Kidney glomerular epithelial cell (primary cell): ENCODE measurements at places on chromosomes 12 and 14.
A peak's percentile ranks its signal among the peaks of the same experiment; 100 is the strongest.

- DNase-seq: no peak
Measured at GRCh38 chr14:81523016-81523415, 10.6 kb downstream of the SEL1L start.

DNA sequence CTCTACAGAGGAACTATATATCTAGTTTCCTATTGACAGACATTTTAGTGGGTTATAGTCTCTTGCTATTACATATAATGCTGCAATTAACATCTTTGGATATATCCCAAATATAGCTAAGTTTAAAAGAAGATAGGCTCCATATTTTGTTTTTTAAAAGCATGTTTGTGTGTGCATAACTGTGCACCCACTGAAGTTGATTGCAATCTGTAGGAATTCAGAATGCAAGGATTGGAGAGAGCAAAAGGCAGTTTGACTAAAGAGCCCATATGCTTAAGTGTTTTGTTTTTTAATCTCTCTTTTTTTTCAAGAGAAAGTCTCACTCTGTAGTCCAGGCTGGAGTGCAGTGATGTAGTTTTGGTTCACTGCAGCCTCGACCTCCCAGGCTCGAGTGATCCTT is 9.4 kb upstream of the ABCD4 start:
- no peak for DNase-seq

- DNase-seq: peak; percentile 36
Measured at GRCh38 chr12:9760699-9761418, at the start of gene CD69. CD69 (minus strand) TSS chr12:9760901; CDS start chr12:9760820, 81 bp downstream.

- DNase-seq: no peak
Measured at GRCh38 chr14:39431416-39432178, 636 bp downstream of the FBXO33 start.

DNA sequence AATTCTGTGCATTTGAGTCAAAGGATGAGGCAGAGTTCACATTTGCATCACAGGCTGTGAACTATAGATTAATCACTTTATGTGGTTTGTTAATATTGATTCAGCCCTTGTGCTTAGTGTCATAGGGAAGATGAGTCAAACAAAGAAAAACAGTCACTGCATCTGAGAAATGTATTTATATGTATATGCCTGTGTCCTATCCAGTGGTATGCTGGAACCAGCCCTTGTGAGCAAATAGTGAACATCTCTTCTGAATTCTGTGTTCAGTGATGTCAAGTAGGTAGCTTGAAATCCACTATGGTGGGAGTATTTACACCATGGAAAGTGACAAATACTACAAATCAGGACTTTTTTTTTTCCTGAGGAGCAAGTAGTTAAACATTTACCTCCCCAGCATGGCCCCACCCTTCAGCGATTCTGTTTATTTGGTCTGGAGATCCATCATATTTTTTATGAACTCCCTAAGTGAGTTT is 128.5 kb downstream of the HMGA2 start:
- DNase-seq: no peak

DNA sequence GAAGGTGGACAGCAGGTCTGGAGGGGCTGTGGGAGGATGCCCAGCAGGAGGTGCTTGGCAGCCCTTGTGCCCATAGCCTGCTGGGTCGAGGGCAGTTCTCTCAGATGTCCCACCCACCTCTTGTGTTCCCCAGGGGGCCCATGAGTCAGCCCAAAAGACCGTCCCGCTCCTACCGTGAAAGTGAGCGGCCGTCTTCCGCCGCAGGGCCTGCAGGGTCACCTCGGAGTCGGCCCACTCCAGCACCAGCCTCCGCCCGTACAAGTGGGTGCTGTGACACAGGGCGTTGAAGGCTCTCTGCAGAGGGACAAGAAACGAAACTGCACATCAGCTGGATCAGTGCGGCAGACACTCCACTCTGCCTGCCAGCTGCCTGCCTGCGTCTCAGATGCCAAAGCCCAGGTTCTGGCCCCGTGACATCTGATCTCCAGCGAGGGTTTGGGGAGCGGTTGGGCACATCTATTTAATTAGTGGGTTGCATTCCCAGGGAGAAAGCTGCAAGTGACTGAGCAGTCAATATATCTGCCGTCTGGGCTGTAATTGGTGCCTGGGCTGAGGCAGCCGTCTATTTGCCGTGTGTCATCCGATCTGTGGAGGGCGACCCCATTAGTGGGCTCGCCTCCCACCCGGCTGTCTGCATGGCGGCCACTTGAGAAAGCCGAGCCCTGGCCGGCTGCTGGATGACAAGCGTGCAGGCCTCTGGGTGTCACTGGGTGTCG is 121.5 kb downstream of the RBM19 start:
- DNase-seq: no peak

GRCh38 chr14:45284802-45285201 is 31.8 kb upstream of the MIS18BP1 start:
- DNase-seq: no peak

GRCh38 chr14:89588016-89588415 is 171.0 kb upstream of the FOXN3 start:
- DNase-seq: no peak

- DNase-seq: no peak
Measured at GRCh38 chr12:130947028-130947613, 6.6 kb upstream of the ADGRD1 start.

GRCh38 chr12:10661338-10661737 is 12.5 kb downstream of the STYK1 start:
- DNase-seq: no peak

- no peak for DNase-seq
Measured at GRCh38 chr14:105845725-105846309, 319.4 kb downstream of the TMEM121 start.

DNA sequence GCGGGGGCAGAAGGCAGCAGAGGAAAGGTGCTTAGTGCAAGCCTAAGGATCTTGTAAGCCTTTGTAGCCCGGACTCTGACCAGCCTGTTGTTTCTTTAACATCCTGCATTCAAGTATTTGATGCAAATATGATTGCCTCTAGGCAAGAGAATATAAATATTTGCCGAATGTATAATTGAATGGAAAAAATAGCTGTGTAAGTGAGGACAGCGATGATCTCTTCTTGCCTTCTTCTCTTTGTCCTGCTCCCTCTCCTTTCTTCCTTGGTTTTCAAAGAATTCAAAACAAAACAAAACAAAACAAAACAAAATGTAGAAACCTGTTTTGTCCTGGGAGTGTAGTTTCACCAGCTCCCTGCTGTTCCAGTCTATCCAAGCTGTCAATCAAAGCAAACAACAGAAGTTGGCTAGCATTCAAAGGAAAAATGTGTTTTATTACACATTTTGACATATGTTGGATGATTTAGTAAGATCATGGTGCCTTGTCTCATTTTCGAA is 74.9 kb upstream of the CPM start:
- no peak for DNase-seq

GRCh38 chr12:79547735-79548609 is 142.8 kb downstream of the PAWR start:
- peak; percentile 90 for DNase-seq

- peak; percentile 94 for DNase-seq
Measured at GRCh38 chr14:56199095-56199981, 81.1 kb downstream of the PELI2 start.

GRCh38 chr14:96224480-96225096 is 19.9 kb downstream of the BDKRB2 start:
- DNase-seq: no peak

DNA sequence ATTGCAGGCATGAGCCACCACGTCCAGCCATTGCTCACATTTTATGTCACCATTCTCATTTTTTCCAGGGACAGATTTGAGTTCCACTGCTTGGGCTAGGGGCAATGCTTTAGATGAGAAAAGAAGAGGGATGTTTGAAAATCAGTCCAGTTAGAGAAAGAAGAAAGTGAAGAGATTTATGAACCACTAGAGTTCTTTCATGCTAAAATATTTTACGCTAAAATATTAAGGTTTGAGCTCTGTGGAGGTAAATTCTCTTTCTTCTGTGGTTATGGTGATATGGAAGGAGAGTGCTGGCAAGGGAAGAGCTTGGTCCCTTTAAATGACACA is 21.5 kb downstream of the CFL2 start:
- DNase-seq: no peak

DNA sequence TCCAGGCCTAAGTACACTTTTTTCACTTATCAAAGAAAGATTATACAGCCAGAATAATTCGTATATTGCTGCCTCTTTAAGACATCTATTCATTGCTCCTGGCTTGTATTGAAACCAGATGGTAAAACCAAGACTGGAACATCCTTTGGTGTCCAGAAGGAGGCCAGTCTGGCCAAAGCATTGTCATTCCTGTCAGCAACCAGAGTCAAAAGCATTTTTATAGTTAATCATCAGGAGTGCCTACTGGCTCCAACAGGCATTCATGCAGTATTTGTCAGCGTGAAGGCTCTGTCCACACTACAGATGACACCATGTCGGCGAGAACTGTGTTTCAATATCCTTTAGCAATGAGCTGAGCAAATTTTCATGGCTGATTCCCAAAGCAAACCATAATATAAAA is 118.0 kb upstream of the G2E3 start:
- DNase-seq: no peak

- DNase-seq: peak; percentile 37
Measured at GRCh38 chr12:47715393-47715876, 9.6 kb upstream of the RPAP3 start.

DNA sequence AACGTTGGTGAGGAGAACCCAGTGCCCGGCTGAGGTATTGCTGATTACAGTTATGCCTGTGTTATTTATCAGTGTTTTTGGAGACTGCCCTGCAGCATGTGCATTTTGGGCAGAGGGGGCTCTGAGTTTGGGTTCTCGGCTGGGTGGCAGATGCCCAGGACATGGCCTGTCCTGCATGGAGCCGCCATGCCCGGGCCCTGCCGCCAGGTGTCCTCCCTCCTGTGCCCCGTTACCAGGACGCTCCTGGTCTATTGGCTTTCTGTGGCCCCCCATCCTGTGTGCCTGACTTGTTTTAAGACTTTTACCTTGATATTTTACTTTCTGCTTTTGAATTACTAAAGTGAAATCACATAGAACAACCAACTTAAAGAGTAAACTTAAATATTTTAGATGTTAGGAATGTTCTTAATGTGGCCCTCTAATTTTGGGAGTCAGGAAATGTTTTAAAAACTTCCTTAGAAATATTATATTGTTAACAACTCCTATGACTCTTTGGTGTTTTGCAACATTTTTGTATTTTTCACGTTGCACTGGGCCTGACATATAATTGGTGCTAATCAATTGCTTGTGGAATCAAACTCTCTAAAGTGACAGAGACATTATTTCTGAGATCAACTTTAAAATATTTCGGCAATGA is 51.8 kb downstream of the PRIMA1 start:
- no peak for DNase-seq

DNA sequence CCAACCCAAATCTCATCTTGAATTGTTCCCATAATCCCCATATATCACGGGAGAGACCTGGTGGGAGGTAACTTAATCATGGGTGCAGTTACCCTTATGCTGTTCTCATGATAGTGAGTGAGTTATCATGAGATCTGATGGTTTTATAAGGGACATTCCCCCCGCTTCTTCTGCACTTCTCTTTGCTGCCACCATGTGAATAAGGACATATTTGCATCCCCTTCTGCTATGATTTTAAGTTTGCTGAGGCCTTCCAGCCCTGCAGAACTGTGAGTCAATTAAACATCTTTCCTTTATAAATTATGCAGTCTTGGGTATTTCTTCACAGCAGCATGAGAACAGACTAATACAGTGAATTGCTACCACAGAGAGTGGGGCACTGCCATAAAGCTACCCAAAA is 179.1 kb downstream of the LRIG3 start:
- DNase-seq: no peak

GRCh38 chr12:48177982-48178381 is 5.5 kb upstream of the CCDC184 start:
- no peak for DNase-seq

- peak; percentile 58 for DNase-seq
Measured at GRCh38 chr14:54570631-54571415, 3.9 kb downstream of the SAMD4A start.

DNA sequence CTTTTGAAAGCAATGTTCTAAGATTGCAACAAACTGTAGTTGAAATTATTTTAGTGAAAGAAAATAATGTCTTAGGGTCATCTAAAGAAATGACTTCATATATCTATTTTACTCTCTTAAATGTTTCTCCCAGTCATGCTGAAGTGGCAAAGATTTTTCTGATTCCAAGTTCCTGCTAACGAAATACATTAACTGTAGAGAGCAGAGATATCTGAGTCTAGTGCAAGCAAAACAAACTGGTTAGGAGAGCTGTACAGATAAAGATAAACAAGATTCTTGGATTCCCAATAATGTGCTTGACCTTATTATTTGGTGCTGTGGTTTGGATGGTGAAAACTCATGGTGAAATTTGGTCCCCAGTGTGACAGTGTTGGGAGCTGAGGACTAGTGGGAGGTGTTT is 199.9 kb upstream of the PWP1 start:
- no peak for DNase-seq

GRCh38 chr12:90099288-90099687 is 390.6 kb upstream of the ATP2B1 start:
- DNase-seq: no peak

- DNase-seq: no peak
Measured at GRCh38 chr12:116502141-116502725, 56.9 kb upstream of the MAP1LC3B2 start.

DNA sequence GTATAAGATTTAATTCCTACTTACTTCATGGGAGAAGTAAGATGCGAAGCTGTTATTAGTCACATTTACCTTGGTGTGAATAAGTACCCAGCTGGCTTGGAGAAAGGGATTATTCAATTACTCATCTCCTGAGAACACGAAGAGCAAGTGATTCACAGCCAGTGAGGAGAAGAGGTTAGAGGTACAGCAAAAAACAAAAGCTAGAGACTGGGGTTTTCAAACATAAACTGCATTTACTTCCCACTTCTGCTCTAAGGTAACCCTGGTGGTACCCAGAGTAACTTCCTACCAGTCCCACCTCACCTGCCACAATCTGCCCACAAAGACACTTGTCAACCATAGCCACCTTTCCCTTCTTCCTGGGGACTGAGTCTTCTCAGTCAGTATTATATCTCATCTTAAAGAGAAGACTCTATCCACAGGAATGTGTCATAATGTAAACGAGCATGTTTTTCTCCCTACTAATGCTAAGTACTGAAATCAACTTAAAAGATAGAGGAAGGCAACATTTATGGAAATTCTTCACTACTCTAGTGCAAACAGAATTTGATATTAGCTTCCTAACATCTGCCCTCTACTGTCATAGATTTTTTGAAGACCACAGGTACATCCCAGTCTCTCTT is 6.0 kb upstream of the IL22 start:
- DNase-seq: peak; percentile 89

DNA sequence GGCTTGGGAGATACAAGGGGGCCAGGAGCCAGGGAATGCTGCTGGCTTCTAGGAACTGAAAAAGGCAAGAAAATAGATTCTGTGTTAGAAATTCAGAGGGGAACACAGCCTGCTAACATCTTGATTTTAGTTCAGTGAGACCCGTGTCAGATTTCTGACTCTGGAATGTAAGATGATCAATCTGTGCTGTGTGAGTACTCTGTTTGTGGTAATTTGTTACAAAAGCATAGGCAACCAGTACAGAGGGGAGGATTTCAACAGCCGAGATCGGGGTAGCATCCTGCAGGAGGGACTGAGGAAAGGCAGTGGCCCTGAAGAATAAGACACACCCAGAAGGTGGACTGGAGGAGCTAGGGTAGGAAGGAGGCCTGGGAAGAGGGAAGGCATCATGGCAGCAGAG is 410.0 kb upstream of the CCDC196 start:
- DNase-seq: no peak
